ENCODE measurements at places on chromosomes 4 and X.

DNA sequence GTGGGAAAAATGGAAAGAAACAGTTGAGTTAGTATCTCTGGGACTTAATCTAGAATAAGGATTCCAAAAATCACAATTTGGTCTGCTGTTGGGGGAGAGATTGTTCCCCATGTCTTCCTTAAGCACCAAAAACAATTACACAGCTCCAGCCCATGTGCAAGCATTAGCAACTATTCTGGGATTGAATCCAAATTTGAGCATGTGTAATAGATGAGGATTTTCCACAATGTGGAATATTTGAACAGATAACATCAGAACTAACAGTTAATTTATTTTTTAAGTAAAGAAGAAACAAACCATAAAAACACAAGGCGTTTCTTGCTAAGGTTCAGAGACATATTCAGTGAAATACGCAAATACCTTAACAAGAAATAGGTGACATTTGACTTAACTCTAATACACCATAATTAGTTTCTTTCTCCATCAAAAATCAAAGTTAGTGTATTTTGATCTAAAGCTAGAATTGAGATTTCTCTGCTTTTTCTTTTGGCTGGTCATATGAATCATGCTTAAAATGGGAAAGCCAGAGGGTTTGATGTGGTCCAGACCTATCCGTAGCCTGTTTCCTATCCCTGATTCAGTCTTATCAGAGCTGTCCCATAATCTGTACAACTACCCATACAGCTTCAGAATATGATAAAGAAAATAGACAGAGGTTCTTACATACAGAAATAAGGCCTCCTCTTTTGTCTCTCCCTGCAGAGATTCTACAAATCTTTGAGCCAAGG is 413.4 kb downstream of the PACRGL start:
- DNase-seq = no peak

DNA sequence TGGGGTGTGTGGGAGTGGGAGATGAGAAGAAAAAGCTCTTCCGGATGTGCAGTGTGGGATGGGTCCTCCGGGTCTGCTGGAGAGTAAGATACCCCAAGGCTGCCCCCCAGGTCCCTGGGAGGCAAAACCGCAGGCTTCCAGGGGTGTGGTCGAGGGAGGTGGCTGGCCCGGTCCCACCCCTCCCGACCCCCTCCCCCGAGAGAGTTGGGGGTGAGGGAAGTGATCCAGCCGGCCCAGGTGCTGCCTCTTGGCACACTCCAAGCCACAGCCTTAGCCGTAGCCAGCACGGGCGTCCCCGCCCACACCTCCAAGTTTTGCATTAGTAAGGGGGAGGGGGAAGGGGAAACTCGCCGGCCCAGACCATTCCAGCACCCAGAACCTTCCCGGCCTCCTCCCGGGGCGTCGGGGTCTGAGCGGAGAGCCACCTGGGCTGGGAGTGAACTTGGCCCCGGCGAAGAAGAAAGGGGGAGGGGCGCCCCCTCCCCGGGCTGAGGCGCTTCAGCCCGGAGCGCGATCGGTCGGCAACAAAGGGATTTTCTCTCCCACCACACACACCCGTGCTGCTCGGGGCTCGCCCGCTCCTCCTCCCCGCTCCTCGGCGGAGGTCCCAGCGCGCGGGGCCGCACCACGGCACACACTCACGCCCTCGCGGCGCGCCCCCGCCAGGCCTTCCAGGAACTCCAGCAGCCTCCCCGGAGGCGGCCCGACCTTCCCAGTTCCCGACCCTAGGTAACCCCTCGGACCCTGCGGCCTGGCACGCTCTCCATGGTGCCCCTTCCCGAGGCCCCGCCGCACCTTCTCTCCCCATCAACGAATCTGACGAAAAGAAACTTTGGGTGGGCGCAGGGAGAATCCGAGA is 14.4 kb downstream of the BCOR start:
- DNase-seq = no peak

- no peak for DNase-seq
These were observed 56.6 kb upstream of the WDR1 start for GRCh38 chr4:10173037-10173753.

DNA sequence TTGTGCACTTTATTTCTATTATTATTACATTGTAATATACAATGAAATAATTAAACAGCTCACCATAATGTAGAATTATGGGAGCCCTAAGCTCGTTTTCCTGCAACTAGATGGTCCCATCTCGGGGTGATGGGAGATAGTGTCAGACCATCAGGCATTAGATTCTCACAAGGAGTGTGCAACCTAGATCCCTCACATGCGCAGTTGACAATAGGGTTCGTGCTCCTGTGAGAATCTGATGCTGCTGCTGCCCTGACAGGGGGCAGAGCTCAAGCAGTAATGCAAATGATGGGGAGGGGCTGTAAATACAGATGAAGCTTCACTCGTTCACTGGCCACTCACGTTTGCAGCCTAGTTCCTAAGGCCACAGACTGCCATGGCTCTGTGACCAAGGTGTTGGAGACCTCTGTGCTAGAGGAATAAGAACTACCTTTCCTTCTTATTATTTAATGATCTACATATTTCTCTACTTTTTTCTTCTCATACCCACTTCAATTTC is 492.9 kb upstream of the INTU start:
- DNase-seq = no peak

GRCh38 chr4:122539861-122540465 is 80.9 kb downstream of the IL21 start:
- no peak for DNase-seq

DNA sequence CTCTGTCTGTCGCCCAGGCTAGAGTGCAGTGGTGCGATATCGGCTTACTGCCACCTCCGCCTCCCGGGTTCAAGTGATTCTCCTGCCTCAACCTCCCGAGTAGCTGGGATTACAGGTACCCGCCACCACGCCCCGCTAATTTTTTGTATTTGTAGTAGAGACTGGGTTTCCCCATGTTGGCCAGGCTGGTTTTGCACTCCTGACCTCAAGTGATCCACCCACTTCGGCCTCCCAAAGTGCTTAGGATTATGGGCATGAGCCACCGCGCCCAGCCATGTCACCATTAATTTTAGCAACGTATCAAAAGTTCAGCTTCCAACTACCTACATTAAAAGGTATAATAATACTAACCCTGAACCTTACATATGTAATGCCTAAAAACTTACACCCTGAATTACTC is 940 bp upstream of the UTP3 start:
- no peak for DNase-seq

DNA sequence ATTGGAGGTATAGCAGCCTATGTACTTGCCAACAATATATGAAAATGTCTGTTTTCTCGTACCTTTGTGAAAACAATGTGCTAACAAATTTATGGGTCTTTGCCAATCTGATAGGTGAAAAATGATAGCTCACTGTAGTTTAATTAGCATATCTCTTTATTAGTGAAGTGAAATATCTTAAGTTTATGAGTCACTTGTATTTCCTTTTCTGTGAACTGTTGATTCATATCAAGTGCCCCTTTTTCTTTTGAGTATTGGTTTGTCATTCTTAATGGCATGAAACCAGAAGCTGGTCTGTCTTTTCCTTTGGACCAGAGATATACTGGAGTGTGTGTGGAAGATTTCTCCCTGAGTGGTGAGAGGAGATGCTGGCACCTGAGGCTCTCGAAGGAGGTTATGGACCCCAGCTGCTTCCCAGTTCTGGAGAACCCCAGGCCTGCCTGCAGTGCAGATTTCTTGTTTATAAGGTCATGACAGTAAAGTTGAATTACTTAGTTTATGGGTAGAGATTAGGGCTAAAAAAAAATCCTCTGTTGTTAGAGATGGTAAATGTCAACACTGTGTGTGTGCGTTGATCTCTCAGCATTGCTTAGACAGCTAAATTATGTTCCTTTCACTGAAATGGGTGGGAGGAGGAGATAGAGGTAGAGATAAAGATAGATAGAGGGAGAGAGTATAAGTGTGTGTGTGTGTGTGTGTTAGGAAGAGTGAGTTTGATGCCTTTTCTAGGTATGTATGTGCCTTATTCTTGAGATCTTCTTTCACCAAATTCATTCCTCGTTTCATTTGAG is 89.9 kb downstream of the REPS2 start:
- no peak for DNase-seq

DNA sequence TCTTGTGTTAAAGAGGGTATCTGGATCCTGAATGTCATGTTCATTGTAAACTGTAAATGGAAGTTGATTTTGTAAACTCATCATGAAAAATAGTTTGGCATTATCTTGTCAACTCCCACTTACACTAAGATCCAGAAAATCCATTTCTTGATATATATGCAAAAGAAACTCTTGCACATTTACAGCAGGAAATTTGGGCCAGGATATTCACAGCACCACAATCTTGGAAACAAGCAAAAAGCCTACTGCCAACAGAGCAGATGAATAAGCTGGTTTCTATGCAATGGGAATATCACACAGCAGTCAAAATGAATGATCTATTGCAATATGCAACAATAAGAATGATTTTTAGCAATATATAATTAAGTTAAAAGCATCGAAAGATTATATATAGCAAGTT is 8.6 kb downstream of the GABRA4 start:
- no peak for DNase-seq

DNA sequence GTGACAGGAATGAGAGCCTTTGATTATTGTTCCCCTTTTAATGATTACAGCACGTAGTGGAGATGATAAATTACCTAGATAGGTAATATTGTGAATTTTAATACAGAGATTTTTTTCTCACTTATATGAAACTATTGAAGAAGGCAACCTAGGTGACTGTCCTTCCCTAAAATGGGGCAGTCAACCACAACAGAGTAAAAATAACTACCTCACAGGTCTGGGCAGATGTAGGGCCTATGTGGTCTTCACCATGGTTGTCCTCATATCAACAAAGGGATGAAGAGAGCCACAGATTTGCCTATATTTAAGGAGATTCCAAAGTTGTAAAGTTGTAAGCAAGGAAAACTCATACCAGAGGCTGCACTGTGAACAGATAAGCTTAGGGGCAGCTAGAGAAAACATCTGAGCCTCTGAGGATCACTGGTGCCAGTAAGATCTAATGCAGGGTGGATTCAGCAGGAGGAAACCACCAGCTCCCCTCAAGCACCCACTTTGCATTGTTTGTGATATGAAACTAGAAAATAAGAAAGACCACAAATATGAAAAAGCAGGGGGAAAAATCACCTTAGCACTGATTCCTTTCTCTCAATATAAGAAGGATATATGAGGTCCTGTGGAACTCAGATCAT is 547.9 kb upstream of the GALNTL6 start:
- DNase-seq = no peak

DNA sequence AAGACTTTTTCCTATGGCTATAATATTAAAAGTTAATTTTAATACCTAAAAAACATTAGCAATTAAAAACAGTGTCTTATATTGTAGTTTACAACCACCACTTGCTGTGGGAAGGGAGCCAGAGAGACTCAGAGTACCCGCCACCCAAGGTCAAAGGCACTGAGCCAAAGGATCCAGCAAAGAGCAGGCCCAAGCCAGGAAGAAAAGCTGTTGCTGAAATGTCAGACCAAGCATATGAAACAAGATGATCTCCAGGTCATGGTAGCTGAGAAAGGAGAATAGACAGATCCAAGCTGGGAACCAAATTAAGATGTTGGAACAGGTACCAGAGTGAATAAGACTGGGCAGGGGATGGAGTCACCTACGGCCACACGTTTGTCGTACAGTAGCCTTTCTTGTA is 18.8 kb upstream of the ATOH1 start:
- DNase-seq = no peak

- no peak for DNase-seq
These were observed 146.9 kb downstream of the FAM13A start for GRCh38 chr4:88910101-88910500.

- DNase-seq = no peak
These were observed 176.8 kb upstream of the DCAF12L2 start for GRCh38 chrX:126342859-126343258.

- DNase-seq = no peak
These were observed 22.6 kb downstream of the ADAMTS3 start for GRCh38 chr4:72546456-72546855.

GRCh38 chr4:109875106-109875505 is 27.2 kb downstream of the LRIT3 start:
- DNase-seq = no peak

GRCh38 chr4:69718396-69719271 is 41.8 kb downstream of the SULT1B1 start:
- DNase-seq = no peak

DNA sequence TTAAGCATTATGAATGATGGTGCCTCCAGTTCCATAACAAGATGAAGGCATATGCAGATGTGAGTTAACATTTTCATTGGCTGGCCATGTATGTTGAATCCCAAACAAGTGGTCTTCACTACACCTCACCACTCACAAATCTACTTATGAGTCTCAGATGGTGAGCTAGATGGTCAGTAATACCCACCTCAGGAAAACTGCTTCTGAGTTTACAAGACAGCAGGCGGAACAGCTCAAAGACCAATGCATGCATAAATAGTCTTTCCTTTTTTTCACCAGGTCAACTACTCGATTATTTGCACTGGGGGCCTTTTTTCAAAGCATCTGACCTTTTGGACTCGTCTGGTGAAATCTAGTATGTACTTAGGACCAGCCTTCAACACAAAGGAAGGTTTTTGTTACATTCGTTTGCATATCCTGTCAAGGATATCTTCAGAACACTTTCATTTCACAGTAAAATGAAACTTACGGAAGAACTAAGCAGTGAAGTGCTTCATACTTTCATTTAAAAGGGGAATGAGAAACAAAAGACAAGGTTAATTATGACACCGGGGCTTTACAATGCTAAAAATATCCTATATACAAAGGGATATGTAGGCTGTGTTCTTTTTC is 23.1 kb upstream of the TLR7 start:
- no peak for DNase-seq

GRCh38 chr4:6794189-6794588 is 11.7 kb downstream of the KIAA0232 start:
- no peak for DNase-seq

GRCh38 chr4:168386002-168386401 is 67.5 kb upstream of the DDX60 start:
- no peak for DNase-seq

DNA sequence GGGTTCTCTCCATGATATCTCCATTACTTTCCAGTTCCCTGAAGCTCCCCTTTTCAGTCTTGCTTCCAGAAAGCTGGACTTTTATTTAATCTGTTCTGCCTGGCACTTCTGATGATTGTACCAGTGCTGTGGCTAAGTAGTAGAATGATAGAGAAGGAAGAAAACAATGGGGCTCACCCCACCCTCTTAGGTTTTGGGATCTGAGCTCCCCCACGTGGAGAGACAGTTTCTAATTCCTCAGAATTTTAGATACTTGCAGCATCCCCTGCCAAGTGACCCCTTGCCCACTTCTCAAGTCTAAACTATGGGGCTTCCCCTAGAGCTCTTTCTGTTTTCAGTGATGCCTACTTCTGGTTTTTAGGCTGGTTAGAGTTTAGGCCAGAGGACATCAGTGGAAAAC is 73.9 kb downstream of the GC start:
- DNase-seq = no peak

DNA sequence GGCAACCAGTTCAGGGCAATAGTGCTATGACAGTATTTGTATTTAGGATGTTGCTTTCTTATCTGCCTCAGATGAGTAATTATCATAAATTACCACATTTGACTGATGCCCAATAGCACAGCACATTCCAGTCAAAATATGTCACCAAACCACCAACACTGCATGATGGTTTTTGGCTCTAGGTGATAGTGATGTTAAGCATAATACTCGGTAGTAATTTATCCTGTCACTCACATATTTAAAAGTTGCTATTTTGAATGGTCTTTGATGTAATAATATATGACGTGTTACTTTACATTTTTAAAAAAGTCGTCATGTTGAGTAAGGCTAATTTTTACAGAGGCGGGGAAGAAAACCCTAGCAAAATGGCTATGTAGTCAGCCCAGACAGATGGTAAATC is 42.5 kb downstream of the UNC5C start:
- DNase-seq = no peak

Measured in cortex of kidney (tissue), 1 donor.